ENCODE measurements at places on chromosomes 16 and 17. TPM values are rescaled to one million over a fixed set of nuclear protein-coding genes. Genes with fewer than 3 reads are reported as not detected.

- no peak for DNase-seq
Measured at GRCh38 chr17:50166518-50167181, 845 bp downstream of the SGCA start.

DNA sequence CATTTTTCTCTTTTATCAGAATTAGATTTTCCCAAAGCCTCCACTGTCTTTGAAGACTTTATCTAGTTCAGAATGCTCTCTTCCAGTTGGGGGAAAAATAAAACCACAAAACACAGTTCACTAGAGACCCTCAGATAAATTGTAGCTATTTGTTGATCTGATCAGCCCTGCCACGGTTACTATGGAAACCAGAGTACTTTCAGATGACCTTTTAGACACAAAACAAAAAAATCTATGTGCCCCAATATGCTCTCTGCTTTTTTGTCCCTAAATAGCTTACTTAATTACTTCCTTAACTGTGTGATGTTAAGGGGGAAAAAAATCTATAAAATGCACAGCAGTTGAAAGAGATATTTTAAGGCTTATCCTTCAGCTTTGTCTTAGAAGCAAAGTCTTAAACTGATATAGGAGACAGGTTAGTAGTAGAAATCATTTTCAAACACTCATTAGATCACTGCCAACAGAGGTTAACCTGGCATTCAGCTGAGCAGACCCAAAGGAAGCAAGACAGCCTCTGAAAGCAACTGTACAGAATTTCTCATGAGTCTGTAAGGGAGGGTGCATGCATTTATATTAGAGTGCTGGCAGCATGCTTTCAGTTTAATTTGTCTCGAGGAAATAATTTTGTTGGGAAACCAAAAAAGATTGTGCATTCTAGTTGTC, 129.9 kb upstream of the CACNG5 start:
- DNase-seq: no peak

GRCh38 chr17:31274252-31274651, 22.8 kb downstream of the OMG start:
- DNase-seq: no peak

Gene HSD17B2
- 11.8 TPM for polyA plus RNA-seq

DNA sequence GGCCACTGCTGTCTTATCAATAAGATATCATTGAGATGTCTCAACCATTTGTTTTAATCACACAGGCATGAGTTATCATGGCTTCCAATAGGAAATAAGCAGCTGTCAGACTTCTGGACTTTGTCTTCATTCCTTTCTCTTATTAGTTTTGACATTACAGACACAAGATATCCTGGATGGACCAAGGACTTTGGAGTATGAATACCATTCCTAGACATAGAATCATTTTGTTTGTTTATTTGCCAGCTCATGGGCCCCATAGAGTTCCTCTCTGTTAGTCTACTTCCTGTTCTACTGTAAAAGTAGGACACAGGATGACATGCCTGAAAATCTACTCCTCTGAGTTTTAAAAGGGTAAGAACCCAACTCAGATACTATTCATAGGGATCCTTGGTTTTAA, 77.7 kb upstream of the KCNJ16 start:
- no peak for DNase-seq

DNA sequence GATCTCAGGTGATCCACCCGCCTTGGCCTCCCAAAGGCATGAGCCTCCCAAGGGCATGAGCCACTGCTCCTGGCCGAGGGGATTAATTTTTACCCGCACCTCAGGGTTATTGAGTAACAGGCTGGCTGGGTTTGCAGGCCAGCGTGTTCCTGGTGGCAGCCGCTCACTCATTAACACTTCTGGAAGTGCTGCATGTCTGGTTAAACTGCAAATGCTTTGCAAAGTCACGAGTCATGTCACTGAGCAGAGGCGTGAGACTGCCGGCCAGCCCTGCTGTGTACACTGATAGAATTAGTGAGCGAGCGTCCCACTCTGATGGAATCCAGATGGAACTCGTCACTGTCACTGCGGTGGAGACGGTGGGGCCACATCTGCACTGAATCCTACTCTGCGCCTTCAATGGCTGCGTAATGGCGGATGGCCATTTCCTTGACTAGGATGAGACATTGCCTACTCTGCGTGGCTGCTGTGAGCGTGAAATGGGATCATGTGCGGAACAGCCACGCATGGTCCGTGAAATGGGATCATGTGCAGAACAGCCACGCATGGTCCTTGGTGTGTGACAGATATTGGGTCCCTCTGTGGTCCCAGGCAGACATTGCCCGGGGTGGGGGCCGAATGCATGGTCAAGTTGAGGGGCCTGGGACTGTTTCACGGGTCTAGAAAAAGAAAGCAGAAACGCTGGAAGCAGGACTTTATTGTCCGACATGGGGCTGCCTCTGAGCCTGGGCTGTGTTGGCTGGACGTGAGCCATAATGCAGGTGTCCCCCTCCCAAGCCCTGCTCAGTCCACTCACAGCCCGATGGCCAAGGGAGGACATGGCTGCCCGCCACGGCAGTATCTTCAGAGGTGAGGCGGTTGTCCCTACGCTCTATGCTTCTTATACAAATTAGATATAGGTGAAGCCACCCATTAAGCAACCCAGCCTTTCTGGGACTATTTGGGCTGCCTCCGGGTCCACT, 740 bp upstream of the SLC5A10 start:
- peak; percentile 50 for DNase-seq

Gene MT1G
- 31.1 TPM for polyA plus RNA-seq

Gene RSPRY1
- 45.2 TPM for polyA plus RNA-seq

DNA sequence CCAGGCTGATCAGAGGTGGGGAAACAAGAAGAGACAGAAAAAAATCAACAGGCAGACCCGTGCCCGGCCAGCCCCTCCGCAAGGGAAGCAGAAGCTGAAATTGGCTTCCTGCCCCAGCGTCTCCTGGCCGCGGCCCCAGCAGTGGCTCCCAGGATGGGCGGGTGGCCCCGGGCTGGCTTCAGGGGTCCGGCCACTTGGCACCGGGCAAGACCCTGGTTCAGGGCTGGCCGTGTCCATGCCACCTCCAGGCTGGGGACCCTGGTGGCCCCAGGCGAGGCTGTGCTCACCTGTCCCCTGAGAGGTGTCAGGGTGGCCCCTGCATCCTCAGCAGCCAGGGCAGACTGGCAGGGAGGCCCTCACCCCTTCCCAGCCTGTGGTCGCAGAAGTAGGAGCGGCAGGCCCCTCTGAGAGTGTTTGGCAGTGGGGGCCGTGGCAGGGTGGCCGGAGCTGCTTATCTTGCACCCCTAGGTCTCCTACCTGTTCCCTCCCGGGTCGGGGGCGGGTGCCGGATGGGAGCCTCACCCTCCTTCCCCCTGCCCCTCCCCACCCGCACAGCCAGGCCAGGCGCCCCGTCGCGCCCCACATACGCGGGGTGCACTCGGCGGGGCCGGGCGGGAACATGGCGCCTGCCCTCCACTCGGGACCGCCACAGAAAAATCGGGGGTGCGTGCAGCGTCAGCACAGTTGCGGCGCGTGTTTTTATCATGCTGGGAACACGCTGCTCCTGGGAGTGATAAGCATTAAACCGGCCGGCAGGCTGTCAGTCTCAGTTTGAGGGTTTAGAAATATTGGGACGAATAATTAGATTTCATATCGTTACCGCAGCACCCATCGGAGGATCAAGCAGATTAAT, 46.7 kb upstream of the ZC3H18 start:
- no peak for DNase-seq

- DNase-seq: no peak
Measured at GRCh38 chr17:13865650-13866049, 203.7 kb upstream of the COX10 start.

DNA sequence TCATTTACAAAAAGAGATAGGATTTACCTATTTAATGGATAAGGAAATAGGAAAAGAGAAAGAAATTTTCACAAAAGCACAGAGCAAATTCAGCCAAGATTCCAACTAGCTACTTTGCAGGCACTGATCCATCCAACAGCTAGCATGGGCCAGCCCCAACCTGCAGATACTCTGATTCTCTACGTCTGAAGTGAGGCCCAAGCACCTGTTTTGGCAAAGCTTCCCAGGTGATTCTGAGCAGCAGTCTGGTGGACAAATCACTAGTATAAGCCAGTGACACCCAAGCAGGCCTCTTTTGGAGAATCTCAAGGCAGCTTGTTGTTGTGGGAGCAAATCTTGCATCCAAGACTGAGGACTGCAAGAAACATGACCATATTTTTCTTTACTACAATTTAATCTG, 20.9 kb upstream of the CALB2 start:
- no peak for DNase-seq

DNA sequence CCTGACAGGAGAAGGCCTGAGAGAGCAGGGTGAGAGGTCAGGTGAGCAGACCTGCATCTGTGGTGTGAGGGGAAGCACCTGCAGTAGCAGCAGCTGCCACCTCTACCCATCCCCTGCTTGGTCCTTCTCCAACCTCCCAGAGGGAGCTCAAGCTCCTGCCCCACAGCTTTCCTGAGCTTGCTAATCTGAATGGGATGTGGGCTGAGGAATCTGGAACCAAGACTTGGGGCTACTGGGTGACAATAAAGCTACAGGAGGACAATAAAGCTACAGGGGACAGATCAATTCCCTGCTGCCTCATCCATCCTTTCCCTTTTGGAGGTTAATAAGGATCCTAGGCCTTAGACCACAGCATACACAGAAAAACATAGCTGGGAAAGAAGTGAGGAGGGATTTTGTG, 4.9 kb upstream of the TBX4 start:
- DNase-seq: no peak

Gene RNF43
- 16.0 TPM for polyA plus RNA-seq

DNA sequence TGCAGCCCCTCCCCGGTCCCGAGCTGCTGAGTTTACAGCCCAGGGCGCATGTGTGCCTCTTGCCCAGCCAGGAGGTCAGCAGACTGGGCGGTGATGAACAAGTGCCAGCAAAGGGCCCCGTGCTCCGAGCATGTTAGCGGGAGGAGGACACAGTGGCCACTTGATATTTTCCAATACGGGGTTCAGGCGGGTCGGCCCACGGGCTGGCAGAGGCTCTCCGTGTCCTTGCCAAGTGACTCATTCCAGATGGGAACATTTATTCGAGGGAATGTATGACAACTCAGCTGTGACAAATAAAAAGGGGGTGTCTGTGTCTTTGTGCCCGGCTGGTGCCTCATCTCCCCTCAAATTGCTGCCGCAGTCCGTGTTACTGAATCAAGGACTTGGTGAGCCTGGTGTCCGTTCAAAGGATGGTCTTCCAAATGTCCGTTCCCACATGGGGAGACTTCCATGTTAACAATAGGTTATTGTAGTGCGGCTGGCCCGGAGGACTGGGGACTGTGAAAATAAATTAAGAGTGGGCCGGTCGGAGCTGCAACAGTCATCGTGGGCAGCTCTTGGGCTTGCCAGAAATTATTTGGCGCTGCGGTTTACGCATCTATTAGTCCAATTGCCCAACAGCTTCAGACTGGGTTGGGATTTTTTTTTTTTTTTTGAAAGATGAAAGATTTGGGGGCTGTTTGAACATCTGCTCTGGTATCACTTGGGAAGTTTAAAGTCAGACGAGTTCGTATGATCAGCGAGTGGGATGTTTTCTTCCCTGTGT, 174.0 kb upstream of the CIBAR2 start:
- DNase-seq: no peak

DNA sequence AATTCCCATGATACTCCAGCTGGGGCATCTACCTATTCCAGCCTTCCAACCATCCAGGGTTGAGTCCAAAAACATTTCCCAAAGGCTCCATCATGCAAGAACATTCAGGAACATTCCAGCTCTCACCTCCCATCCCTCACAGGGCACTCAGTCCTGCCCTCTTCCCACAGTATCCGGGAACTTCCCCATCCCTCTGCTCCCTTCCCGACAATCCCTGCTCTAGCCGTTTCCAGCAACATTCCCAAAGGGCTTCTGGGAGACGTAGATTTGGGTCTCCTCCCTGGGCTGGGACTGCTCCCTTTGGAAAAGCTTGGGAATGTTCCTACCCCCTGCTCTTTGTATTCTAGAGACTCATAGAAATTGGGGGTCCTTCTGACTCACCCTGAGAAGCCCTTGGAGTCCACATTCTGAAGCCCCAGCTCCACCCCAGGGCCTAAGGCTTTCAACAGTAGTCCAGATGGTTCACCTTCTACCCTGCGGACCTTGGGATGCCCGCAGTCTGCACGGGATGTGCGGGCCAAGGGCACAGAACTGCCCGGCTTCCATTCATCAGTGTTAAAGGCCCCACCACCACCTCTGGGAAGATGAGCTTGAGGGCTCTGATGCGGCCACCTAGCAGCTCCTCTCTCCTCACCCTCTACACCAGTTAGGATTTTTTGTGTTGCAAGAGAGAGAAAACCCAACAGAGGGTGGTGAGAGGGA, 25.4 kb downstream of the NGFR start:
- no peak for DNase-seq

GRCh38 chr17:69213059-69213813, 15.4 kb downstream of the ABCA10 start:
- no peak for DNase-seq

DNA sequence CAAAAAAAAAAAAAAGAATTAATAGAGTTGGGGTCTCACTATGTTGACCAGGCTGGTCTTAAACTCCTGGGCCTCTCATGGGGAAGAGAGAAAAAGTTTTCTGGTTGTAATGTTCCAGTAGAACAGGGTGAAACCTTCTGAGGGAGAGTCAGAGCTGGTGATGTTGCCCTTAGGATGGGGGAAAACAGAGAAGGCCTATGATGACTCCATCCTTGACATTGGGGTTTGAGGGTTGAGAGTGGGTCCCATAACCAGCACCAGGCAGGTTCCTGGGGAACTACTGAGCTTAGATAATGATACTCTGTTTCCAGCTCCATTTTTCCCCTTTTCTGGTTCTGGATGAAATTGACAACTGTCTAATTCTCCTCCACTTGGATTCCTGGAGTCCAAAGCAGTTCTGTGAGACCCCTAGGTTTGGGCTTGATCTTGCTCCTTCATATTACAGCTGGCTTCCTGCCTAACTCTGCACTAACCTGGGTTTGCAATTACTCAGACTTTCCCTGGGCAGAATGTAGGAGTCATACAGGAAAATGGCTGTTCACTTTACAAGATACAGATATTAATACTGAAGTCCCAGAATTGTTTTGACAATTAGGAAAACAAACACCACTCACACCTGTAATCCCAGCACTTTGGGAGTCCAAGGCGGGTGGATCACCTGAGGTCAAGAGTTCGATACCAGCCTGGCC, 62.8 kb upstream of the B4GALNT2 start:
- no peak for DNase-seq

Gene RAC3
- 16.2 TPM for polyA plus RNA-seq

Gene ITGAD
- 0.22 TPM for polyA plus RNA-seq

Gene CHRNE
- polyA plus RNA-seq: 1.4 TPM

GRCh38 chr17:59950049-59950448, 14.5 kb downstream of the RNFT1 start:
- DNase-seq: no peak

GRCh38 chr17:73432624-73433190, 120.9 kb upstream of the CDC42EP4 start:
- no peak for DNase-seq

GRCh38 chr17:70795620-70796019, 626.3 kb downstream of the KCNJ2 start:
- DNase-seq: no peak

Gene OTOP2
- not detected for polyA plus RNA-seq

- no peak for DNase-seq
Measured at GRCh38 chr16:11750056-11750455, 7.4 kb upstream of the TXNDC11 start.

Gene GAS2L2
- polyA plus RNA-seq: 0.06 TPM

Gene GINS2
- 23.8 TPM for polyA plus RNA-seq

GRCh38 chr16:1217526-1217925, 7.5 kb downstream of the TPSG1 start:
- no peak for DNase-seq

Data from renal cortex interstitium (tissue), 15 donors.